Heart right ventricle (tissue), 16 donors: ENCODE measurements at places on chromosomes 4 and X. TPM values are rescaled to one million over a fixed set of nuclear protein-coding genes. Genes with fewer than 3 reads are reported as not detected.

DNA sequence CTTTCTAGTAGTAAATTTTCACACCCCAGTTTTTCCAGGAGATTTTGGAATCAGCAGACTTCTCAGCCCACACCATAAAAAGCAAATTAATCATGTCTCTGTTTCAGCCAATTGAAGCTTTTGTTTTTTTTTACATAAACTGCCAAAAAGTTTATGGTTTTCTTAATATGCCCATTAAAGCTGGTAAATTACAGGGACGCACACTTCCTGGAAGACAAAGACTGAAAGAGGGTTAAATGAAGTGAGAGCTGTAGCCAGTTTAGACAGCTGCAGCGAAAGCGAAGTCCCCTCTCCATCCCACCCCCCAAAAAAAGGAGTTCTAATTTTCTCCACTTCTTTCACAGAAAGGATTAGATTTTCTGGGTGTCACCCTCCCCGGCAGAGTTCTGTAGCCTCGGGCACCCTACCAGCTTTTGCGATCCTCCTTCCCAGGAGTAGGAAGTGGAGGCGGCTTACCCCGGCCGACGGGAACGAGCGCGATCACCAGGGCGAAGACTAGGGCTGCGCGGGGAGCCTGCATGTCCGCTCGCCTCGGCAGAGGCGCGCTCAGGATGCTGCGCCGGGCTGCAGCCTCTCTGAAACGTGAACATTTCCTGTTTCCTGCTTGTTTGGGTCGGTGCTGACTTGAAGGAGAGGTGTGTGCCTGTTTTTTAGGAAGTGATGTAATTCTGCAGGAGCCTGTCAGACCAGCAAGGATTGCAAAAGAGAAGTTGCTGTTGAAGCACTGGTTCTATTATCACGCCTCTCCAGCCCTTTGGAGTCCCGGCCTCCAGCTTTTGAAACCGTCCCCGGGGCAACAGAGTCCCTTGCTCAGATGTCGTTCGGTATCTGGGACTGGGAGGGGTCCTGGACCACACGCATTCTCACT is at the start of gene TMEM154:
Gene TMEM154, minus strand, starts transcription at position 584 of the 868 bp plus-strand sequence. Its CDS starts 64 bp downstream, at position 520.
- DNase-seq = peak; percentile 51

DNA sequence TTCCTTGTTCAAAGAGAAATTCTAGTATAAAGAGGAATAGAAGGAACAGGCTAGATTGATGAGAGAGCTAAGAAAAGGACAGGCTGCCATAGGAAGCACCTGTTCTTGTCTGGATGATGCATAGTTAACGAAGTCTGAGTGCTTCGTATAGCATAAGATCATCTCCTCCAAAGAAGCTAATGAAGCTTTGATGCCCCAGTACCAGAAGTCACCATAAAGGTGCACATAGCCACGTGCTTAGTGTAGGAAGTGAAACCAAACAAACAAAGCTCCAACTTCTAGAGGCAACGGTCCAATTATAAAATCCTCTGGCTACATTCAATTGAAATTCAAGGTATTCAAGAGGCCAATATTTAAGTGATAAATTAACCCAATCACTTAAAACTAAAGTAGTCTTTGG is 31.0 kb downstream of the AFAP1 start:
- no peak for DNase-seq

DNA sequence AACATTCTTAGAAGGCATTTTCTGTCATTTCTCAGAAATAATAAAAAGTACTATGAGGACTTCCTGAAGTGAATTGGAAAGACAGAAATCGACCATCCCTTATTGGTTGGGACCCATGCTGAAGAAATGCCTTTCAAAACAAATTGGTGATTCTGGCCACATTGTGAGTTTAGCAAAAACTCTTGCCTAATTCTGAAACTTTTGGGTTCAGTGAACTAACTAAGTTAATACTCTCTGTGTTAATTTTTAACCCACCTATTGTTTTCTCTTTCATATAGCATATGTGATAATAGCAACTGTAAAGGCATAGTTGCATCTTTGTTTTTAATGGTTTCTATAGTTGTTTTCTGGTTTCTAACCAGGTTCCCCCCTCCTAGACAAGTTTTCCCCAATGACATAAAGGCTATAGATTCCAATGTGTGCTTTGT is 129.3 kb upstream of the FAT1 start:
- DNase-seq = no peak

GRCh38 chr4:76096076-76096475 is 21.6 kb downstream of the ART3 start:
- no peak for DNase-seq

DNA sequence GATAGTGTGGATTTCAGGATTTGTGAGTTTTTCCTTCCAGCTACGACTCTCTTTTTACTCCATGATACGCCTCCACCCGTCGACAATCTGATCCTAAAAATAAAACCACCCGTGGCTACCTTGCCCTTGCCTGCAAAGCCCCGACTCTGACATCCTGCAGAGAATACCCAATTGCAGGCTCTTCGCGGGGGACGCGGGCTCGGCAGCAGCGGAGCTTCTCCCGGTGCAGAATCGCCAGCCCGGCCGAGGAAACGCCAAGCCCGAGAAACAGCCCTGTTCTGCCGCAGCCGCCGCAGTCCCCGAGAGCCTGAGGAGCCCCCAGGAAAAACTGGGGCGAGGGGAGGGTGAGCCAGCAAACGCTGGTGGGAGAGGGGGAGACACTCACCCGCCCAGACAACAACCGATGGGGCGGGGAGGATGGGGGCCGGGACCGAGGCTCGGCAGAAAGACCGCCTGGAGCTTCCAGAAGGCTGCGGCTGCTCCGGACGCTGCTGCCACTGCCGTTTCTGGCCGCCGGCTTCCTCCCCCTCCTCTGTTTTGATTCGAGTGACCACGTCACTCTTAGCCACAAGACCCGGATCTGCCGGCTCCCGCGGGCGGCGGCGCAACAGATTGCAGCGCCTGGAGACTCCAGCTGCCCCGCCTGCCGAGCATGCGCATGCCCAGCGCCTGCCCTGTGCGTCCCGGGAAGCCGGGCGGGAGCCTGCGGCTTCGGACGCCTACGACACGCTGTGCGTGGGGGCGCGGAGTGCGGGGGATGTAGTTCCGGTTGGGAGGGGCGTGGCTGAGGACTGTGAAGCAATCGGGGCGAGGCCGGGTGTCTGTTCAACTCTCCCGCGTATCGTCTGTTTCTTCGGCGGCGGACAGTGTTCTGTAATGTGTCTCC is at the start of gene SMIM14:
Gene SMIM14, minus strand, starts transcription at position 512 of the 886 bp plus-strand sequence. CDS start 33,720 bp downstream, outside the sequence.
- DNase-seq = peak; percentile 99

- DNase-seq = no peak
Observed at GRCh38 chr4:172780566-172781081, 388.0 kb upstream of the GALNT7 start.

DNA sequence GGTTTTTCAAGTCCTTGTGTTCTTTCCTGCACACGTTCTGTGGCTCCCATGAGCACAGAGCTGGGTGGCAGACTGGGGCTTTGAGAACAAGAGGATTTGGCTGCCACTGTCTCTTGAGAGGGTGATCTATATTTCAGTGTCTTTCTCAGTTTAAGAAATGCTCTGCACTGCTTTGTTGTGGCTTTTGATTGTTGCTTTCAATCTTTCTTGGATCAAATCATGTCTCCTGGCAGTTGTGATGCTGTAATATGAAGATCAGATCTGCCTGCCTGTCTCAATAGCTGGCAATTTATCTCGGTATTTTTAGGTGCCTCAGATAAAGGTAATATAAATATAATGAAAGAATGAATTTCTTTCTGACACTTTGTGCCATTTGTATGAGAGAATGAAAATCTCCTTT is 273.3 kb upstream of the LCORL start:
- no peak for DNase-seq

DNA sequence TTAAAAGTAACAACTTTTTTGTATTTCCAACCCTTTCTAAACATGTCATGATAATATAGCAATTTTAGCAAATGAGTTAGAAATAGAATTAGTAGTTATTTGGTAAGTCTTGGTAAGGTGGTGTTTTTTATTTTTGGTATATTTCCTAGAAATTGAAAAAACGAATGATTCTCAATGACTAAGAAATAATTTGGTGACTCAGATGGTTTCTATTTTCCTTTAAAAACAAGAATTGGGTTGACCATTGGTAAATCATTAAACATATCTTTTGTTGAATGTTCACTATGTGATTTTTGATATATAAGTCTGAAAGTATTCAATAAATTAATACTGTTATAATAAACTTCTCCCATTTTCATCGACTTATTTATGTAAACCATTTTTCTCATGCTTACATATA is 206.2 kb upstream of the BANK1 start:
- DNase-seq = no peak

DNA sequence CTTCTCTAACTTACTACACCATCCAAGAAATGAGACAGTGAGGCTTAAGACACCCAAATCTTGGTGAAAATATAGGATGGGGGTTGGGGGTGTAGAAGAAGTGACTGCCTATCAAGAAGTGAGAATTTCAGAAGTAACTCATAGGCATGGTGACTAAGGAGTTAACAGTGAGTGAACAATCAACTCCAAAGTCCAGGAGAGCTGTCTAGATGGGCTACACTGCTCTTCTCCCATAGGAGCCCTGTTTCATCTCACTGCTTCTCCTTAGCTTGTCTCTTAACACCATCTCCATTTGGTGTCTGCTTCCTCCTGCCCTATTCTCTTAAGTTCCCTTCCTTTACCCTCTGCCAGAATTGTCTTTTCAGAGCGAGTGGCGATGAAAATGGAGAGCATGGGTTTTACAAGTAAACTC is 22.7 kb downstream of the FABP2 start:
- no peak for DNase-seq

DNA sequence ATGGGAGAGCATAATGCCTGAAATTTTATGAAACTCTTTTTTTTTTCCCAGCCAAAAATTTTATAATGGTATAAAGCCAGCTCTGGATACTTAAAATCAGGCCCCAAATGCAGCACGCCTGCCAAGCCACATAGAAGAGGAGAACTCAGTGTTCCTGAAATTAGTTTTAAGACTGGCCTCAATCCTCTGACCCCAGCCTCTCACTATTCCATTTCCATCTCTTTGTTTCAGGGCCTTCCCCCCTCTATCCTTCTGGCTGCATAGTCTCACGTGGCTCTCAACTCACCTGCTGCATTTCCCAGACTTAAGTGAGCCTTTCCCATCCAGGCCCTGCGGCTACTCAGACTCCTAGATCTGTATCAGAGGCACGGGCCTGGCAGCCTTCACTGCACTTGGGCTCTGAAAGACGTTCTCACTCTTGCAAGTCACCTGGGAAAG is 5.2 kb upstream of the CBR4 start:
- DNase-seq = no peak

- DNase-seq = no peak
Observed at GRCh38 chr4:2689825-2690700, 66.1 kb downstream of the TNIP2 start.

DNA sequence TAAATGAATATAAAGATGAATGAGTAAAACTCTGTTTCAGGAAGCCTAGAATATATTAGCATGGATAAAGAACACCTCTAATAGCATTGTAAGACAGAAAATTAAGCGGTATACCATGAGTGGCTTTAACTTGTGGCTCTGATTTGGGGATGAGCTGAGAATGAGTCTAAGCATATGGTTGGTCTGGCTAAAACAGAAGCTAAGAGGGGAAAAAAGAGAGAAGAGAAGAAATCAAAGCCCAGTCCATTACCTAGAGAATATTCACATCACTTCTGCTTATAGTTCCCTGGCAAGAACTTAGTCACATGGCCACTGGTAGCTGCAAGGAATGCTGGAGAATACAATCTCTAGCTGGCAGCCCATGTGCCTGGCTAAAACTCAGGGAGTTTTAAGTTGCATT is 414.5 kb downstream of the PRDM5 start:
- DNase-seq = no peak

- no peak for DNase-seq
Observed at GRCh38 chr4:186240848-186241491, 13.7 kb downstream of the KLKB1 start.

GRCh38 chrX:9785944-9786797 is at the start of gene SHROOM2:
Gene SHROOM2 (plus strand): TSS chrX:9786429. CDS start chrX:9786546, 117 bp downstream.
- no peak for DNase-seq

DNA sequence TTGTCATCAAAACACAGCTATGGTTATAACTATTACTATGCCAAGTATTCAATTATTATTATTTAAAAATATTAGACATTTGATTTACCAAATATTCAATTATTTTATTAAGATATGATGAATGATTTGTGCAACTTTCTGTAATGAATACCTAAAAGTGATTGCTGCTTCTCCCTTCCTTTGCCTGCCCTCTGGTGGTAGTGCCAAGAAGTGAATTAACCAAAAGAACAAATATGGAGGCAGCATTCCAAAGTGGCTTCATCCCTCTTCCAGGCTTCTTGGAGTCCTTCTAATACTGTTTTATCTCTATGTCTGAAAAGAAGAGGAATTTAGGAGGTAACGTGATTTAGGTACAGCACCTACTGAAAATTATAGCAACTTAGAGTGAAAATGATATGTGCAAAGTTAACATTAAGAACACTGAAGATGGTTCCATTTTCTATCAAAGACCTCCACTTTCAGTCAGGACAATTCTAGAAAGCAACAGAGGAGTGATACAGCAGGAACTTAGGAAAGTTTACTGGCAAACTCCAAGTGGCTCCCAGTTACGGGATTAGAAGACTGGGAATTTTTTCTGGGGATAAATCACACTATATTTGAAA is 43.0 kb downstream of the ENPEP start:
- no peak for DNase-seq

DNA sequence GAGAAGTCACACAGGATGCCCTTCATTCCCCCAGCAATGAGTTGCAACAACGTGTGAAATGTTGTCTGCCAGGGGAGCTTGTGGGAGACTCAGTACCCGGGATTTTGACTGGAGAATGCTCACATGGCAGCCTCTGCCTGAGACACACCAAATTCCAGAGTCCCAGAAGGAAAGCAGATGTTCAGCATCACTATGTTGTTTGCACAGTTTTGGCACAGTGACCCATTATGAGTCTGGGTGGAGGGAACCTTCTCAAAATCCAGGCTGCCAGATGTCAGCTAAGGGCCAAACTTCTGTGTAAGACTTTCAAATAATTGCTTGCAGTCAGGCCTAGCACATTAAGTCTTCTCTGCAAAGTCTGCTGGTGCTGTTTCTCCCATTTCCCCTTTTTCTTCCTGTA is 1029.7 kb upstream of the TENM3 start:
- DNase-seq = no peak

GRCh38 chr4:176198316-176198903 is 3.0 kb upstream of the SPATA4 start:
- no peak for DNase-seq

OTC gene
- total RNA-seq = not detected

BANK1 gene
- 0.32 TPM for total RNA-seq

SPINK2 gene
- total RNA-seq = not detected

BEX5 gene
- total RNA-seq = 0.89 TPM

CT55 gene
- total RNA-seq = not detected
